Stimulated activated CD4-positive, alpha-beta T cell treated with anti-CD3 and anti-CD28 coated beads, Interleukin-15, amount 100 ng/mL, for 48 hours (primary cell): ENCODE measurements at places on chromosomes 11 and 22.

DNA sequence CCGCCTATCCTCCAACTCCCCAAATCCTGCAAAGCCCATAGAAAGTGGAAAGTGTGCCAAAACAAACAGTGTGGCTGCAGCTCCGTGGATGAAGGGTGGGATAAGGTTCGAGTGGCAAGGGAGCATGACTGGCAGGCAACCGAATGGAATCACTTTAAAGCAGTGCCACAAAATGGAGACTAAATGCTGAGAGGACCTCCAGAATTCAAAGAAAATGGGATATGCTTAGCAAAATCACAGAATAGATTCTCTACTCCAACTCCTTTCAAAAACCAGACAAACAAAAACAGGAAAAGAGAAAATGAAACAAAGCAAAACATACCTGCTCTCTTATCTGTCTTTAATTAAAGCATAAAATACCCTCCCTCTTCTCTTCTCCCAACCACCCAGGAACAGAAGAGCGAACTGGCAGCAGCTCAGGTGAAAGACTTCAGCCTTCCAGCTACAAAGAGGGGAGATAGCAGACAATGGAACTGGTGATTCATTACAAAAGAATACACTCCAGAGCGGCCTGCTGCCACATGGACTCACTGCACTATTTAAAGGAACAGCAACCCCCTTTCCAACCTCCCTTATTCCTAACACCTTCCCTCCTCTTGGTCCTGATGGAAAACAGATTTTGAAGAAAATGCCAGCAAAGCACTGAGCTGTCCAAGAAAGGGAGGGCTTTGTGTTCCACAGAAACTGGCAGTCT is 118.5 kb downstream of the APOL5 start:
- DNase-seq = no peak

DNA sequence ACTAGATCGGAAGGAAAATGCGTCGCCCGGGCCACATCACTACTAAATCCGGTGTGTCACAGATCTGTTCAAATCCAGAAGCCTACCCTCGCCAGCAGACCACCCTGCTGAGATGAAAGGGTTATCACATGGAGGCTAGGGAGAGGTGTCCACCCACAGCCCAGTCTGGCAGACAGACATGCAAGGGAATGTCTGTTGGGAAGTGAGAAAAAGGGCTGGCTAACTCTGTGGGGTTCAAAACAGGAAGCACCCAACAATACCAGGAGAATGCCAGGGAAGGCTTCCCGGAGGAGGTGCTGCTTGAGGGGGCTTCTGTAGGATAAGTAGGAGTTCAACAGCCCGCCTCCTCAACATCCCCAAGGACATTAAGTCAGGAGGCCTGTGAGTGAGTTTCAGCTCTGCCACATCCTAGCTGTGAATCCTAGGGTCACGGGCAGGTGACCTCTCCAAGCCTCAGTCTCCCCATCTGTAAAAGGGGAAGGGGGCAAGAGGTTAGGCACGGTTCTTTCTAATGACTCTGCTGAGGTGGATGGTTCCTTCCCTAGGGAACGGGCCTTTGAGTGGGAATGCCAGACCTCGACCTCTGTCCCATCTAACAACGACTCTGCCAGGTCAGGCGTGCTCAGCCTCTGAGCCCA is 1.1 kb downstream of the TPST2 start:
- DNase-seq = no peak

DNA sequence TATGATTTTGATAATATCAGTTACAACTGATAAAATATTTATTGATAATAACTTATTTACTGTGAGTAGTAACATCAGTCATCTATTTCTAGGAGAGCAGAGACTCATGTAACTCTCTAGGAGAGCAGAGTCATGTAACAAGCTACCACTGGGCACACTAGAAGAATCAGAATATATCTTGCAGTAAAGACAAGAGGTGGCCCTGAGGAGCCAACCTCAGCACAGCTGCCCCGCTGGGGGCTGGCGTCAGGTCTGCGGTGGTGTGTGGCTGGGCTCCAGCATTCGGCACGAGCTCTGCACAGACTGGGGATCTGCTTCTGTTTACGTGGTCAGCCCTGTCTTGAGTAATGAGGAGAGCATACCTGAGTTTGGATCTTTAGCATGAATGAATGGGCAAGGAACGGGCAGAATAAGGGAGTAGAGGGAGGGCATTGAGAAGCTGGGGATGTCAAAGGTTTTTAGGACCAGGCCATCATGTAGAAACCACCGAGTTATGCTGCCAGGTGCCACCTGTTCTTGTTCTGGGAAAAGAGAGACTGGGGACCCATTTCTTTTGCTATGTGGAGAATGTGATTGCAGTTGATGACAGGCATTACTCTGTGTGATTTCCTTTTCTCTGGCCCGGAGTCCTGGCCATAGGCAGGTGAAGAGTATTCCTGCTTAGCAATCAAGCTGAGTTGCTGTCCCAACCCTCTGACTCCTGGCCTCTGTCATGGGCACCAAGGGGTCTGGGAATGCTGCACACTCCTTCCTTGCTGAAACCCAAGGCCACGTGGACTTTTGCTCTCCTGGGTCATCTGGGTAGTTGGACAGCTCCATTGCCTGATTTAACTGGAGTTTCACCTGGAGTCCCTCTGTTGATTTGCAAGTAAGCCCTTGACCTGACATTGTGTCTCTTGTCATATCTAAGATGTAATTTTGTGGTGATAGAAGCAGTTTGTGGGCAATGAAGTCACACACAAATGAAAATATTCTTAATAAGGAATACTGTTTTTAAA is 50.9 kb upstream of the HEPHL1 start:
- no peak for DNase-seq

- DNase-seq = peak; percentile 69
Measured at GRCh38 chr11:66418168-66418985, 2.5 kb upstream of the NPAS4 start.

- no peak for DNase-seq
Measured at GRCh38 chr22:35322893-35323292, 23.2 kb downstream of the TOM1 start.

DNA sequence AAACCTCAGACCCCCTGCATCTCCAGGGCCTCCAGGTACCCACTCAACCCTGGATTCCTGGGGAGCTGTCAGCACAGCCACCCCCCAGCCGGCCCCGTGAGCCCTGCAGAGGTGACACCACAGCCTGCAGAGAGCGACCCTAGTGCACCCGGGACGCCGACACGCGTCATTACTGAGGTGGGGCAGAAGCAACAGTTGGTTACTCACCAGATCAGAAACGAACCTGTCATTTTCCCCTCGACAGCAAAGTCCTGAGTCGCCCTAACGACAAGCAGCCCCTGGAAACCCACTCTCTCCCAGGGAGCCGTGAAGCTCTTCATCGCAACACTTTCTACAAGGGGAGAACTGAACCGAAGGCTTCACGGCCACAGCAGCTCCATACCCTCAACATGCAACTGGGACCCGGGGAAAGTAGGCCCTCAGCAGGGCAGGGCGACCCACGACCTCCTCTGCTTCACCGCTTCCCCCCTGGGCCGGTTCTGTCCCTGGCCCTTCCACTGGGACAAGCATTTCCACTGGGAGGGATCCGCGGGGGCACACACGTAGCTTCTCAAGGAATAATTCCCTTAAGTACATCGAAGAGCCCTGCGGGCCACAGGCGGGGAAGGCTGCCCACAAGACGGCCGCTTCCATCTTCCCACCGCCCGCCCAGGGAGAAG is 1.6 kb downstream of the BRD1 start:
- peak; percentile 48 for DNase-seq

DNA sequence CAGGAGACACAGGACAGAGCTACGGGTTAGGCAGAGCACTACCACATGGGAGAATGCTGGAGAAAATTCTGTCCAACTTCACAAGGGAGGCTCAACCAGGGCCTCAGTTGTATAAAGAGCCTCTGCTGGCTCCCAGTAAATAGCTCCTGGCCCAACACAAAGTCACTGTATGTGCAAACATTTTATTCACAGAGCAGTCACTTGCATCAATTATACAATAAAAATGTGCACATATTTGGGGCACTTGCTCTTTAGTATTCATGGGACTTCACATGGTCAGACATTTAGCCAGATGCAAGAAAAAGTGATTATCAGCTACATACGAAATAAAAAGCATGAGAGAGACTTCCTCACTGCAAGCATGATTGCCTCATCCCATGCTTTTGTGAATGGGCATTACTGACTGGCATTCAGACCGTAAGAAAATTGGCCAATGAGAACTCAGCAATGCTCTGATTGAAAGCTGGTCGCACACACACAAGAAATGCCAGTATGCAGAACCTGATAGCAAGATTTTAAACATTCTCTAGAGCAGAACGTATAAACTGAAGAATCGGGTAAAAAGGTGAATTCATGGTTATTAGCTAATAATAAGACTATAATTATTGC is 39.4 kb downstream of the BLID start:
- DNase-seq = no peak

- no peak for DNase-seq
Measured at GRCh38 chr11:34264303-34265110, 93.3 kb downstream of the ABTB2 start.

DNA sequence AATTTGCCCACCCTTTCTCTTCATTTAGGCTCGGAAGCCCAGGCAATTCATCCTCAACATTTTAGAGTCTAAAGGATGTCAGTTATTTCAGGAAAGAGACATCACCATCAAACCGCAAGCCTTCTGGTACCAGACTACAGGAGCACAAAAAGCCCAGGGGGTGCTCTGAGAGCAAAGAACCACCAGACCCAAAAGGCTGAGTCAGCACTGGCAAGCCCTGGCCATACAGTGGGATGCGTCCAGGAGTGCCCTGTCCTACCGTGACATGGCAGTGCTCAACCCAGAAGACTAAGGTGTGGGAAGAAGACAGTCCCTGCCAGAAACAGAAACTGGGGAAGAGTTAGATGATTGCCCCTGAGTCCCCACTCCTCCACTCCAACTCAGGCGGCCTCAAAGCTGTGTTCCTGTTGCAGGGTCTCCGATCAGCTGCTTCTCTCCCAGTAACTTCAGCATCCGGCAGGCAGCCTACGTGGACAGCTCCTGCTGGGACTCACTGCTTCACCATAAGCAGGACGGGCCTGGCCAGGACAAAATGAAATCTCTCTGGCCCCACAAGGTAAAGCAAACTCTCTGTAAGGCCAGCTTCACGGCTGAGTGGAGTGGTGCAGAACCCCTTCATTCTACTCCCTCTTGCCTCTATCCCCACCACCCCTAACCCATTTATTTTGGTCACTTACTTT is 1.5 kb downstream of the PANX3 start:
- no peak for DNase-seq

DNA sequence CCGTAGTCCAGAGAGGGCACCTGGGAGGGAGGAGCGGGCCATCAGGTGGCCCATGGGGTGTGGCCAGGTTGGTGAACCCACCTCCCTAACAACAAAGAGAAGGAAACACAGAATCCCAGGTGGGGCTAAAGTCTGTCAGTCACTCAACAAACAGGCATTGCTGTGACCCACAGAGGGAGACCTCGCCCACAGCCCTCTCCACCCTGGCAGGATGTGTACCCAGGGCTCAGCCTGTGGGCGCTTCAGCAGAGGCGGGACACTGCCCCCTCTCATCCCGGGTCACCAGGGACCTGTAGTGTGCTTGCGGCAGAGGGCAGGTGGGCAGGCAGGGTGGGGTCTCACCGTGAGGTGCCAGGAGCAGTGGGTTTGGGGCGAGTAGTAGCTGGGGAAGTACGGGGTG is 25.1 kb downstream of the TMPRSS6 start:
- DNase-seq = no peak

DNA sequence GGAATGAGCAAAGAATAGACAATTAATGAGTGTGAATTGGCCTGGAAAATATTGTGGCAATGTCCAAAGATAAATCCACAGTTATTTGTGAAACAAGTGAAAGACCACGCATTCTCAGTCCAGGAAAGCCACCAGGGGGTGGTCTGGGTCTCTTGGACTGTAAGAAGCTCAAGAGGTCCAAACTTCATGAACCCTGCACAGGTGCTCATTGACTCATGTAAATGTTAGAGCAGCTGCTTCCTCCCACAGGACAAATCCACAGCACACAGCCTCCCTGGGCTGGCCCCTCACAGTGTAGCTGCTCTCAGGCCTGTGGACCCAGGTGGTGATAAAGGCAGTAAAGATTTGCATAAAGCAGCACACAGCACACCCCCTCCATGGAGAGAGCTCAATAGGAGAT is 114.0 kb downstream of the ZNF280B start:
- no peak for DNase-seq

GRCh38 chr11:119704849-119705248 is 24.2 kb downstream of the NECTIN1 start:
- DNase-seq = no peak

- DNase-seq = no peak
Measured at GRCh38 chr11:93236741-93237675, 39.2 kb upstream of the SLC36A4 start.

GRCh38 chr22:25902402-25902801 is 160.4 kb downstream of the MYO18B start:
- DNase-seq = no peak

- no peak for DNase-seq
Measured at GRCh38 chr11:1820463-1821325, 14.1 kb upstream of the SYT8 start.

GRCh38 chr11:118415062-118415738 is 13.8 kb downstream of the ATP5MG start:
- DNase-seq = no peak

GRCh38 chr22:21009638-21010425 is 5.1 kb upstream of the P2RX6 start:
- DNase-seq = no peak

GRCh38 chr11:61806785-61807184 is 10.0 kb downstream of the FADS1 start:
- no peak for DNase-seq
